K562 (cell line): ENCODE measurements at places on chromosomes 1 and 21. TPM values are rescaled to one million over a fixed set of nuclear protein-coding genes. Genes with fewer than 3 reads are reported as not detected.

DNA sequence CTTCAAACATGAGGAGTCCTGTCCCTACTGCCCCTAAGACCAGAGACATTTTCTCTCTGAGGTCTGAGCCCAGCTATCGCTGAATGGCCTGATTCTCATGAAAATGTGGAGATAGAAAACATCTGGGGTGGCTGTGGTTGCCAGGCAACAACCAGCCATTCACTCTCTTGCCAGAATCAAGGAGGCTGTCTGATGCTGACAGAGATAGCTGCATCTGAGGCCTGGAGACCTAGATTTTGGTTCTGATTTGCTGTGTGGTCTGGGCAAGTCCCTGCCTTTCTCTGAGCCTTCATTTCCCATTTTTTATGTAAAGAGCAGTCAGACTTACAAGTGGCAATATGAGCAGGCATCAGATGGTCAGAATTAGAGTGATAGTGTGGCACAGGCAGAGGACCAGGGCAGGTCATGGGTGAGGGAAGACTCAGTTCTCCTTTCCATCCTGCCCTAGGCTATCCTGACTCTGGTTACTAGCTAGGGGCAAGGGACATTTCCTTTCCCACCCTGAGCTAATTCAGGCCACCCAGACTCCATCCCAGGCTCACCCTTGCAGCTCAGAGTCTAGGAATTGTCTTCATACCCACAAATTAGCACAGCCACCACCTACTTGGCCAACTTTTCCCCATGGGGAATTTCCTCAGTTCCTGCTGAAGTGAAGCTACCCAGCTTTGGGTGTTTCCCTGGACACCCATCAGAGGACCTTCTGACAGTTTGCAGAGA lies 20.0 kb upstream of the RNF19B start:
- H3K27ac ChIP-seq, result no peak overlapping the region
- peaks cover 7% of the 10 kb centered on the region for H3K4me1 ChIP-seq
- no peak for DNase-seq
- no peak overlapping the region for H3K4me3 ChIP-seq

GRCh38 chr1:10561497-10561896 lies 86.7 kb downstream of the PEX14 start:
- no peak overlapping the region for H3K4me3 ChIP-seq
- H3K36me3 ChIP-seq, result no peaks in the 10 kb centered on the region
- H3K27ac ChIP-seq, result no peak overlapping the region; the same call in 2 of the 3 replicates
- no peak for DNase-seq
- H3K4me1 ChIP-seq, result peaks cover 6% of the 10 kb centered on the region

TRIM17 gene
- not detected in 2 replicates for total RNA-seq

DNA sequence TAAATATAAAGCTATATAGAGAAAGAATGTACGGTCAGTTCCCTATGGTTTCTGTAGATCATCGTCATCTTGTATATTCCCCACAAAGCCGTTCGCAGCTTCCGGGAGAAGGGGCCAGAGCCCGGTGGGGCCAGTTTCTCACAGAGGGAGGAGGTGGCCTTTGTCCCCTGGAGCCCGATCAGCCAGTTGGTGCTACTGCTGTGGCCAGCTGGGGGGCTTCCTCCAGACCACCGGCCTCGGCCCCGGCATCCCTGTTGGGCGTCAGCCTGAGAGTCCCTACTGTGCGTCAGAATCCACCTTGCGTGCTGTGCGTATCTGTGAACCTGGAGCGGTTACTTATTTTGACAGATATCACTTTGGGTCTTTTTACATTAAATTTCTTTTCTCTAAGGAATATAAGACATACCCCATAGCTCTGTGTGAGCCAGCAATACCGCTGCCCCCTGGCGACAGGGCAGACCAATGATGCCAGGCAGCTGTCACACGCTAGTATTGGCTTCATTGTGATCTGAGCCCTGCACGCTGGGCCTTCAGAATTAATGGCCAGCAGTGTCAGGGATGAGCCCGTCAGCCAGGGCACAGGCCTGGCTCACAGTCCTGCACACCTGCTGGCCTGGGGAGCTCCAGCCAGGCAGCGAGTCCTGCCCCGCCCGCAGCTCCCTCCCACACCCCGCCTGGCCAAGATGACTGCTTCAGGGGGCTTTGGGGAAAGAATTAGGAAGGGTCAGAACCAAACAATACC lies 145.9 kb downstream of the PGBD5 start:
- DNase-seq, result no peak
- no peak overlapping the region for H3K27ac ChIP-seq
- peaks cover 52% of the 10 kb centered on the region for H3K36me3 ChIP-seq
- H3K4me3 ChIP-seq, result no peak overlapping the region

RAB42 gene
- not detected in 2 replicates for total RNA-seq

CFHR5 gene
- not detected in 2 replicates for total RNA-seq

GRCh38 chr1:110585481-110585880 lies 20.7 kb downstream of the KCNA2 start:
- H3K4me3 ChIP-seq, result no peak overlapping the region
- H3K27me3 ChIP-seq, result peaks cover 63% of the 10 kb centered on the region
- H3K36me3 ChIP-seq, result no peaks in the 10 kb centered on the region
- DNase-seq, result no peak
- H3K27ac ChIP-seq, result no peak overlapping the region
- H3K4me1 ChIP-seq, result no peaks in the 10 kb centered on the region
